ENCODE measurements at places on chromosomes 11 and 22.

DNA sequence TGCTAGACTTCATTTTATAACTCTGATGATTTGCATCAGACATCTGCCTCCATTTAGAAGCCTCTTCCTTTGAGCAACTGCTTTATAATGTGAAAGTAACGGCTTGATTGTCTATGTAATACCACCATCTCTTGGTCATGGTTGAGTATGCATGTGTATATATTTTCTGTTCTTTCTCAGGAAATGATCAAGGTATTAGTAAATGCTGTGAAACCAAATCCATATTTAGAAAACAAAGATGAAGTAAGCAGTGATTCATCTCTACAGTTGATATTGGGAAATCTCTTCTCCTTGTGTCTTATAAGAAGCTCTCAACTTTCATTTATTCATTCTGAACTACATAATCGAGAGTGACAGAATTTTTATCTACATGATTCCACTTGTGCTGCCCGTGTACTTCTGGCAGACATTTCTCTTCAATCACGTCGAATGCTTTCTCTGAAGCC lies 104.6 kb upstream of the ANO3 start:
- no peak for DNase-seq

- DNase-seq: no peak
Observed at GRCh38 chr11:105004021-105004420, 18.9 kb downstream of the CASP5 start.

GRCh38 chr11:132114185-132114584 lies 743.8 kb downstream of the NTM start:
- peak; percentile 41 for DNase-seq

GRCh38 chr11:3434976-3435375 lies 56.0 kb upstream of the ZNF195 start:
- DNase-seq: no peak

DNA sequence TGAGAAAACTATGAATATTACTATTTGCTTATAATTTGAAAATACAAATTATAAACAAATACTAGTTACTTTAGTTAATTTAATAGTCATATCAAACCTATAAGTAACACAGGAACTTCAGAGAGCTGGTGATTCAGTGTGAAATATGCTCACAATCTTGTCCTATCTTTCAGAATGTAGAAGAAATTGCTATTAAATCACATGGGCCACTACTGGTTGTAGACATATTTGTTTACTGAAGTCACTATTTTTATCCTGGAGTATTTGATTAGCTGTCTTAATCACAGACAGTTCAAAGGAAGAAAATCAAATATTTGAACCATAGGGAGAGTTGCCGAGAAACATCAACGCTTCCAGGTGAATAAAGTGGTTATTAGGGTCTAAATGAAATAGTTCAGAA lies 187.6 kb upstream of the ANO3 start:
- no peak for DNase-seq

DNA sequence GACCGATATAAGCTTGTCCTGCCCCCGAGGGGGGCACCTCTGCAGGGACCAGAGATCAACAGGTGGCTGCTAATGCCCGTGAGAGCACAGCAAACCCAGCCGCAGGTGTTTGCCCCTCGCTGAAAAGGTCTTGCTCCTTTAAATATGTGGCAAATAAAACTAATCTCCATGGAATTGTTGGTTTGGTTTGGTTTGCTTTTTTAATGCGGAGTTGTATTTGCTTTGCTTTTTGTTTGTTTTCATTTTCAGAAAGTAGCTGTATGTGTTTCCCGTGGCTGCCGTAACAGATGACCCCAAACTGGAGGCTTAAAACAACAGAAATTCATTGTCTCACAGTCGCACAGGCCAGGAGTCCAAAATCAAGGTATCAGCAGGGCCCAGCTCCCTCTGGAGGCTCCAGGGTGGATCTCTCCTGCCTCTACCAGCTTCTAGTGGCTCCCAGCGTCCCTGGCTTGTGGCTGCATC lies 93.0 kb downstream of the CELSR1 start:
- DNase-seq: no peak

DNA sequence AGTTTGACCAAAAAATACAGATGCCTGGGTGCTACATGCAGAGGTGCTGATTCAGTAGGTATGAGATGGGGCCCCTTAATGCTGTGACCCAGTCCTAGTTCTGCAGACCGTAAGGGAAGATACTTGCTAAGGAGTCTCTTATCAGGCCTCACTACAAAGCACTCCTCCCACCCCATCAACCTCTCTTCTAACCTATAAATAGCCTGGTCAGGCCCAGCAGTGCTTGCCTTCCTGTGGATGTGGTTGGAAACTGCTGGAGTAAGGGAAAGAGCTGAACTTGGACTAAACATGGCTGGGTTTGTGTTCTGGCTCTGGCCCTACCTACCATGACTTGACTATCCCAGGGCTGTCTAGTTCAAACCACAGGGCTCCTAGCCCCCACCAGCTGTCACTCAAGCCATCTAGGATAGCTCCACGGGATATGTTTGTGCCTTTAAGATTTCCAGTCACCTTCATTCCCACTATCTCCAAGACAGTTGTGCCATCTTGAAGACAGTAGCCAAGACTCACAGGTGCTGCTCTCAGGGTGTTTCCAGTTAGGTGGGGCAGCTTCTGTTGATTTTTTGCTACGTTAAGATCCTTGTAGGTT lies 9.5 kb upstream of the DKK3 start:
- no peak for DNase-seq

GRCh38 chr11:73072935-73073481 lies 69.1 kb downstream of the FCHSD2 start:
- peak; percentile 4 for DNase-seq

DNA sequence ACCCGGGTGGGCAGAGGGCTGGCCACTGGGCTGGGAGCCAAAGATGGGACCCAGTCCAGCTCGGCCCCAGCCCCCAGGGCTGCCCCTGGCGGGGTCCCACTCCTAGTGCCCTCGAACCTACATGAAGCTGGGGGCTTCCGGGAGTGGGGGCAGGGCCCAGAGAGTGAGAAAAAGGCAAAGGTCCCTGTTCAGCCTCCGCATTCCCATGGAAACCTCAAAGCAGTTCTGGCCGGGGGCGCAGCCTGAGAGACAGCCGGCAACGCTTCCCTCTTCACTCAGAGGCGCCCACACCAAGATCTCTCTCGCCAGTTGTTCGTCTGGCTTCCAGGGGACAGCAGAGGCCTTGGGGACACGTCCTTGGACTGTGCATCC lies 22.4 kb upstream of the ARHGAP8 start:
- no peak for DNase-seq

- DNase-seq: no peak
Observed at GRCh38 chr11:125950696-125951651, 5.1 kb downstream of the VSIG10L2 start.

- DNase-seq: no peak
Observed at GRCh38 chr11:60310407-60310998, 16.6 kb upstream of the MS4A6E start.

DNA sequence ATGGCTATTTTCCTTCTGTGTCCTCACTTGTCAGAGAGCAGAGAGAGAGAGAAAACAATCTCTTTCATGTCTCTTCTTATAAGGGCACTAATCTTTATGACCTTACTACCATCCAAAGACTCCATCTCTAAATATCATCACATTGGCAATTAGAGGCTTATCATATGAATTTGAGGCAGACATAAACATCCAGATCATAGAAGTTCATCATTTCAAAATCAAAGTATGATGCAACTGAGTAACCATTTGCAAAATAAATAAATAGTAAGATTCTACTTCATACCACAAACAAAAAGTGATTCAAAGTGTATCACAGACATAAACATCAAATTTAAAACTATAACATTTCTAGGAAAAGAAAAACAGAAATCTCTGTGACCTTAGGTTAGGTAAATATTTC lies 504.7 kb upstream of the ARHGAP42 start:
- DNase-seq: no peak

DNA sequence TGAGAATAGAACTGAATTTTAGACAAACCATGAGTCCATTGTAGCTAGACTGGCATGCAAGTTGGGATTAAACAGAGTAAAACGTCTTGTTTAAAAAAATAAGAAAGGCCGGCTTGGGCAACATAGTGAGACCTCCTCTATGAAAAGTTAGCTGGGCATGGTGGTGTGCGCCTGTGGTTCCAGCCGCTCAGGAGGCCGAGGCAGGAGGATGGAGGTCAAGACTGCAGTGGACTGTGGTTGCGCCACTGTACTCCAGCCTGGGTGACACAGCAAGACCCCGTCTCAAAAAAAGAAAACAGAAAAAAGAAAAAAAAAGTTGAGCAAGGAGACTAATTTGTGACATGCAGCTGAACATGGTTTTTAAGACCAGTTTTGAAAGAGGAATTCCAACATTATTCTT lies 23.5 kb downstream of the CDPF1 start:
- DNase-seq: no peak

DNA sequence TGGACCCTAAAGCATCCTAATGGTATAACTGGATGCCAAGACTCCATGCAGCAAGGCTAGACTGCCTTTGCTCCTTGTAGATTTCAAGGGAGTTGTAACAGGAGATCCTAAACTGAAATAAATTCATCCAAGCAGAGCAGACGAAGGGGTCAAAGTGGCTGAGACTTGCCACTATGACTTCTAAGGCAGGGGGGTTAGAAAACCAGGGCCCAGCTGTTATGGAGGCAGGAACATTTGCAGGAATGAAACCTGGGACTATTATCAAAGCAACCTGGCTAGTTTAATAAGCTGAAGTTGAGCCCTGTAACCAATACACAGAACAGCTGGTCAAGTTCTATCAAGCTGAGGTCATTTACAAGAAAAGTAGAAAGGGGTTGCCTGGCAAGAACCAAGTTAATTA lies 122.2 kb upstream of the TRPC6 start:
- no peak for DNase-seq

DNA sequence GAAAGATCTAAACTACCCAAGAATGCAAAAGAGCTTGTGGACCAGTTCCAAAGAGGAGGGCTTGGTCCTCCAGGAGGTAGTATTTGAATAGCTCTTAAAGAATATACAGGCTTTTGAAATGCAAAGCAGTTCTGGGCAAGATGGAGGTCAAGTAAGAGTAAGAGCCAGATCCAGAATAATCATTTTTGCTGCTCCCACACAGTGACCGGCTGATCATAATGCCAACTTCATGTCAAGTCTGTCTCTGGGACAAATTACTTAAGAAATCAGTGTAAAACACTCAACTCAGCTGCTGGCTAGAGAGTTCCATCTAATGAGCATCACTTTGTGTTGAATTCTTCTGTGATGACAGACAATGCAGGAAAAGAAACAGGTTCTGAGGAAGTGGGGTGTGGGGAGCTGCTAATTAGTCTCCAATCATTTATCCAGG lies 250.9 kb upstream of the NARS2 start:
- DNase-seq: no peak

DNA sequence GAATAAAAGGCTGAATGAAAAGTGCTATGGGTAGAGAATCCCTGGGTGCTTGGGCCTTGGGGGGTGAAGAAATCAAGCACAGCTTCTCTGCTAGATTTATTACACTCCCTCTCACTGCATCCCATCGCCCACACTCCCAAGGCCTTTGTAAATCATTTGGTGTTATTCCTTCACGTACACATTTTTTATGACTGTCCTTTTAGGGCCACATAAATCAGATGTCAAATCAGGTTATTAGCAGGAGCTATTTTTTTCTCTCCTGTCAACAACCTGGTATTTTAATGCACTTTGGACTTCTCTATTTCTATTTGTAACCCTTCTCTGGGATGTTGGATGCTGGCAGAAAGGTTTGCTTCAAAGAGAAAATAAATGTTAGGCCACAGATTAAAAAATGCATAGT lies 408.8 kb downstream of the INSC start:
- DNase-seq: no peak

- DNase-seq: no peak
Observed at GRCh38 chr22:20407829-20408228, 13.9 kb downstream of the ZNF74 start.

GRCh38 chr11:77672264-77672663 lies 34.7 kb upstream of the CLNS1A start:
- no peak for DNase-seq

GRCh38 chr11:8613036-8613435 lies 19.0 kb upstream of the STK33 start:
- no peak for DNase-seq
